ENCODE measurements at places on chromosomes 3 and 15. TPM values are rescaled to one million over a fixed set of nuclear protein-coding genes. Genes with fewer than 3 reads are reported as not detected.

- no peak overlapping the region for H3K27ac ChIP-seq
- no peak overlapping the region for H3K4me3 ChIP-seq
- peaks cover 17% of the 10 kb centered on the region for H3K27me3 ChIP-seq
- H3K36me3 ChIP-seq, result no peaks in the 10 kb centered on the region
- DNase-seq, result no peak
These were observed 1.7 kb downstream of the LRRC2 start for GRCh38 chr3:46564190-46565021.

DNA sequence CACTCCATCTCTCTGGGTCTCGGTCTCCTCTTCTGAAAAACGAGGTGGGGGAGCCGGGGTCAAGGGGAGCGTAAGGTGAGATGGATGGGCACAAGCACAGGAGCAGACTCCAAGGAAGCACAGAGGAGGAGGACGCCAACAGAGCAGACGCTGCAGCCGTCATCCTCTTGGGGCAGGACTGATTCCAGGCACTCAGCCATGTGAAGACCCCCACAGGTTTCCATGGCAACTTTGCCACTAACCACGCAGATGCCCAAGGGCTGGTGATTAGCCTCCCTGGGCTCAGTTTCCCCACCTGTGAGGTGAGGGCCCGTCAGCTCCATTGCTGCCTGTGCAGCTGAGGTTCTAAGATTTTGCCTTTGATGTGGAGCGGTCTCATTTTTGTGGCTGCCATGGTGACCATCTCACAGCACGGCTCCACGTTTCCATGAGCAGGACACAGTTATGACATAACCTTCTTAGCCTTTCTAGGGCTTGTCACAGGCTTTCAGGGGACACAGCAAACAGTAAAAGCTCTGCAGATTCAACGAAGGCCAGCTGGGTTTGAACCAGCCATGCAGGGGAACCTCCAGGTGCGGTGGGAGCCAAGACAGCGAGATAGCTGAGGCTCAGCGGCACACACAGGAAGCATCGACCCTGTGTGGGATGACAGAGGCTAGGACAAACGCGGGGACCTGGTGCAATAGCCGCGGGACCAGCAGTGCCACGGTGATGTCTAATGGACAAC lies 170.3 kb downstream of the NUP210 start:
- H3K4me1 ChIP-seq, result peaks cover 2% of the 10 kb centered on the region
- no peak overlapping the region for H3K4me3 ChIP-seq
- no peak overlapping the region for H3K27ac ChIP-seq
- DNase-seq, result no peak
- peaks cover 6% of the 10 kb centered on the region for H3K27me3 ChIP-seq

- H3K4me3 ChIP-seq, result no peak overlapping the region
- peaks cover 67% of the 10 kb centered on the region for H3K4me1 ChIP-seq
- no peak for DNase-seq
- H3K36me3 ChIP-seq, result peaks cover 62% of the 10 kb centered on the region
- H3K27ac ChIP-seq, result no peak overlapping the region
These were observed 8.1 kb downstream of the TLE3 start for GRCh38 chr15:70089692-70089971.

DNA sequence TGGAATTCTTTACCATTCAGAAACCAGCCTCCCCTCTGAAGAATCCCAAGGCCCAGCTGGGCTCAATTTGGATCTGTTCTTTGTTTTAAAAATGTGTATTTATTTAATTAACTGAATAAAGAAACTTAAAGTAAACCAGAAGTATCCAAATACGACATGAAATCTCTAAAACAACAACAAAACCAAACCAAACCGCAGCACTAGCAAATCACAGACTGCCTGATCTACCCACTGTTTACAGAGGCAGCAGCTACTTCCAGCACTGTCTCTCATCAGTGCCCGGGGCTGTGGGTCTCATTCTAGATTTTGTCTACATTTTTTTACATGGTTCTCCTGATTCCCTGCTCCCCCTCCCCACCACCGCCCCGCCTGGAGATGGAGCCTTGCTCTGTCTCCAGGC lies 2.3 kb downstream of the FLNB start:
- no peak overlapping the region for H3K4me3 ChIP-seq
- H3K4me1 ChIP-seq, result peaks cover 40% of the 10 kb centered on the region
- no peak for DNase-seq
- H3K36me3 ChIP-seq, result no peaks in the 10 kb centered on the region

The CLDN18 gene
- total RNA-seq, result not detected

The AADACL2 gene
- total RNA-seq, result not detected

Data from muscle of leg (tissue), 16 donors.